GM12865 (cell line): ENCODE measurements at places on chromosomes 2 and 18.

GRCh38 chr18:73793386-73793785 lies 354.2 kb downstream of the FBXO15 start:
- DNase-seq: no peak

- no peak for DNase-seq
These were observed 23.9 kb downstream of the RBMS1 start for GRCh38 chr2:160469621-160470204.

- no peak for DNase-seq
These were observed 38.2 kb upstream of the CAB39 start for GRCh38 chr2:230674401-230674800.

GRCh38 chr2:44649381-44649780 lies 287.6 kb downstream of the CAMKMT start:
- DNase-seq: no peak

- DNase-seq: no peak
These were observed 337.9 kb upstream of the SLC39A10 start for GRCh38 chr2:195319112-195319460.

DNA sequence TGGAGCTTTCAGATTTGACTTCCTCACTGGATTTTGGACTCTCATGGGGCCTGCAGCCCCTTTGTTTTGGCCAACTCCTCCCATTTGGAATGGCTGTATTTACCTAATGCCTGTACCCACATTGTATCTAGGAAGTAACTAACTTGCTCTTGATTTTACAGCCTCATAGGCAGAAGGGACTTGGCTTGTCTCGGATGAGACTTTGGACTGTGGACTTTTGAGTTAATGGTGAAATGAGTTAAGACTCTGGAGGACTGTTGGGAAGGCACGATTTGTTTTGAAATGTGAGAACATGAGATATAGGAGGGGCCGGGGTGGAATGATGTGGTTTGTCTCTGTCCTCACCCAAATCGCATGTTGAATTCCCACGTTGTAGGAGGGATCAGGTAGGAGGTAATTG lies 233.4 kb upstream of the GALNT5 start:
- DNase-seq: no peak

DNA sequence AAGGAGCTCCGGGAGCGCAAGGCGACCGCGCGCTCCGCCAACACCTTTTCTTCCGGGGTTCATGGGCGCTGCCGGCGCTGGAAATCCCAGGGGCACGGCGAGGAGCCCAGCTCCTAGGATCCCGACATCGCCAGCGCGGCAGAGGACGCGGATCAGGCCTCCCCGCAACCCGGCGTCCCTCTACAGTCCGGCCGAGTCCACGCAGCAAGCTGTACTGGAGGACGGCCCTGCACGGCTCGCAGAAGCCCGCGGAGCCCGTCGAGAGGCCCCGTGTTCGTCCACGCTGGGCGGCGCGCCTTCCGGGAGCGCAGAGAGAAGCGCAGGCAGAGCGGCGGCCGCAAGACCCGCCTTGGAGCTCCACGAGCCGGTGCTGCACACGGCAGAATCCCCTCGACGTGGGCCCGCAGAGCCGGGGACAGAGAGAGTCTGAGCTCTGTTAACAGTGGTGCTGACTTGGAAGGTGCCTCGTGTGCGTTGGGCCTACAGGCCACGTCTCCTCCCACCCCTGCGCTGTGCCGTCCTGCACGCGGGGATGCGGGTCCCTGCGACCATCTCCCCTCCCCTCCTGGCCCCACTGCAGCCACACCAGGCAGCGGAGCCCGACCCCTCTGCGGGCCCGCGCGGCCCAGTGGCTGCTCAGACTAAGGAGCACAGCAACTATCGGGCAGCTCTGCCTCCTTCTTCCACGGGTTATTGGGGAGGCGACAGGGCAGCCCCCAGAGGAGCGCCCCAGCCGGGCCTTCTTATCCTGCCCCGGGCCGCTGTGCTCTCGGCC lies 28.1 kb upstream of the PTPN2 start:
- no peak for DNase-seq

DNA sequence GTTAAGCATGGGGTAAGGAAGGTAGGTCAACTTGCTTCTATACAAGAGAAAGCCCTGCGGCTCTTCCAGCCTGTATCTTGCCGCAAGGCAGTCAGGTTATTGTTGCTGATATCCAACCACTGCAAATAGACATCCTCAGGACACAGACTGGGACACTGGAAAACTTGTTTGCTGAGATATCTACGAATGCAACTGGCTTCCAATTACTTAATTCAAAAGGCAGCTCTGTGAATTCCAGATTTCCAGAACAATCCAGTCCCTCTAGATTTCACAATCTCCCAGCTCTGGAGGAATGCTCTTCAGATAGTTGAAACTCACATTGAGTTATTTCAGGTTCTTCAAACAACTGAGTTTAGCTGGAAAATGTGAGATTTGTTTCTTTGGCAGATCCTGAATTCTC lies 34.6 kb upstream of the SP9 start:
- DNase-seq: no peak

- DNase-seq: no peak
These were observed 520.0 kb downstream of the TXNL1 start for GRCh38 chr18:56118422-56118821.

DNA sequence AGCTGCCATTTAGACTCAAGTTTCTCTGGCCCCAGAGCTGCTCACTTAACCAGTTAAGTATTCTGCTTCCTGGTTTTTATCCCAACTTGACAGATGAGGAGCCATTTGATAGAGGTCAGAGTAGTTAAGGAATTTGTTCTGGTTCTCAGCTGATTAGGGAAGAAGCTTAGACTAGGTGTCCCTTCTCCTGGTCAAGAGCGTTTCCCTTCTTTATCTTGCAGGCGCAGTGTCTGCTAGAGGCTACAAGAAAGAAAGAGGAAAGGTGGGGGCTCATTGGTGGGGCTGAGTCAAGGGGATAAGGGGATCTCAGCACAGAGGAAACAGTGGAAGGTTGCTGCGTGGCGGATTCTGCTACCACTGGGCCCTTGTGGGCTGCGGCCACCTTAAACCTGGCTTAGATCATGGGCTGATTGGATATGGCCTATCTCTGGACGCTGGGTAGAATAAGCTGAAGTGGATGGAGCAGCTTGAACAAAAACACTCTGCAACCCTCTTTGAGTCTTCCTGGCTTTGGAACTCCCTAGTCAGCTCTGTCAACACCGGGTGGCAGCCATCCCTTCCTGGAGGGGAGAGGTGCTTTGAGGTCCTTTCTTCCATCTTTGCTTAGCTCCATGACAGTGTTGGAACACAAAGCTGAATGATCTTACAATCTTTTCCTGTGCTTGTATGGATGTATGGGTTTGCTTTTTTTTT lies 70.8 kb downstream of the QPCT start:
- peak; percentile 28 for DNase-seq

GRCh38 chr2:170818752-170819470 lies 2.2 kb downstream of the GAD1 start:
- DNase-seq: no peak

- DNase-seq: no peak
These were observed 56.4 kb downstream of the PLB1 start for GRCh38 chr2:28552045-28552823.

- DNase-seq: peak; percentile 29
These were observed 798.5 kb downstream of the TRIB2 start for GRCh38 chr2:13515254-13515653.

GRCh38 chr18:30406728-30407127 lies 635.8 kb downstream of the DSC3 start:
- DNase-seq: no peak

DNA sequence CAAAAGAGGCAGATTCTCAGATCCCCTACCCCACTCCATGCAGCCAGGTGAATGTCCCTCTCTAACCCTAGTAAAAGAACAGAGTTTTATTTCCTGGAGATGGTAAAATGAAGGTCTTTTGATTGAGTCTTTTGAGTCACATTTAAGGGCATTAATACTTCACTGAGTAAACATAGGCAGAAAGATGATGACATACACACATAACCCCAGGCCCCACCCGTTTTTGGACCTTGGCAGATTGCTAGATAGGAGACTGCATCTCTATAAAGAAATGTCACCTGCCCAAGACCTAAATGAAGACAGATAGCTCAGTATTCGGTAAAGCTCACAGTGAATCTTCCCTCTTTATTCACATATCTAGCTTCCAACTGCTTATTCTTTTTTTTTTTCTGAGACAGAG lies 28.3 kb upstream of the PEX13 start:
- no peak for DNase-seq

- no peak for DNase-seq
These were observed 65.2 kb downstream of the POU3F3 start for GRCh38 chr2:104919127-104919526.

DNA sequence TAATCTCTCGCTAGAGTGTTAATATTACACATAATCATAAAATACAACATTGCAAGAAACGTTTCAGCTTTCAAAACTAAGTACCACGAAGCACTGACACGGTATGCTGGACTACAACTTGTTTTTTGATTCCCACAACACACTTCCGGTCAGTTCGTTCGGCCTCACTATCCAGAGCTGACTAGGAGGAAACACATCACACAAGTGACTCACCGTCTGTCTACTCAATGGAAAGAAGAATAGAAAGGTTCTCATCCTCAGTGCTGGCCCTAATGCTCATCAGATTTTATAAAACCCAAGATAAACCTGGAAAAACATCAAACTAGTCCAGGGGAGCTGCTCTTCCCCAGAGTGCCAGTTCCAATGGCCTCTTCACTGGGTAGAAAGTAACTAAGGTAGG lies 42.9 kb downstream of the ZNF385B start:
- no peak for DNase-seq

- DNase-seq: peak; percentile 55
These were observed 40.2 kb upstream of the EML4 start for GRCh38 chr2:42128721-42129486.

- peak; percentile 85 for DNase-seq
These were observed 277.1 kb upstream of the CCDC68 start for GRCh38 chr18:55236150-55236931.

GRCh38 chr18:23547306-23547705 lies 39.0 kb downstream of the NPC1 start:
- no peak for DNase-seq

GRCh38 chr2:105545730-105546627 lies 147.1 kb upstream of the FHL2 start:
- peak; percentile 59 for DNase-seq

DNA sequence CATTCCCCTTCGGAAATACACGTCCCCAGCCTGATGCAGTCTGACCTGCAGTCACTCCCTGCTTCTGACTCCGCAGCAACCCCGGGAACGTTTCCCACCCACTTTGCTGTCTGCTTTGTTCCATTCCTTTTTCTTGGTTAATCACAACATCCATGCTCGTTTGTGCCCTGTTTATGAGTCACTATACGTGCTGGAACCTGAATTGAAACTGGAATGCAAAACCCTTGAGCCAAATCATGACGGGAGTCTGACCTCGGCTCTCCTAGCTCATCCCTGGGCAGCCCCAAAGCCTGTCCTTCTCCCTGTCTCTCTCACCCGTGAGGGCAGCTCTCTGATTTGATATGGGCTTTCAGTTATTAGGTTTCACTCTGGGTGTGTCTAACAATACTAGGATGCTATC lies 57.1 kb upstream of the RNF152 start:
- no peak for DNase-seq

DNA sequence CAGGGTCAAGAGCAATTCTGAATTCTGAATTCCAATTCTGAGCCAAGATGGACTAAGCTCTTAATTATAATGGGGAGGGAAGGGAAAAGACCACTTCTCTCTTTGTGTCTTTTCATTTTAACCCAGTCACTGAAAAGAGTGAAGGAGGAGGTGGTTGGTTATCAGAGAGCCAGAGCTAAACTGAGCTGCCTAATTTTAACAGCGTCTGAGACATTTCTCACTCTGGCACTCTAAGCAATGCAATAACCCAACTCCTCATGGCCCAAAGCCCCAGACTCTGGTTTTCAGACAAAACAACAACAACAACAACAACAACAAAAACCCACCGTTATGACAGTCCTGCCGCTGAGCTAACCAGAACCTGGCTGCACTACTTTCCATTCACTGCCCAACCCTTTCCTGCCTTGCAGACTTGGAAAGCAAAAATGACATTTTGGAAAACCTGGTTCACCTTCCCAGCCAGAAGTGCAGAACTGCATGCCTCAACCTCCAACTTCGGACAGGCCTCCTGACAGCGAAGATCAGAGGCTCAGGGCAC lies 1.0 kb downstream of the CHST10 start:
- peak; percentile 5 for DNase-seq

GRCh38 chr2:60512062-60512622 lies 41.3 kb downstream of the BCL11A start:
- DNase-seq: peak; percentile 32
